ENCODE measurements at places on chromosomes 5 and 9. TPM values are rescaled to one million over a fixed set of nuclear protein-coding genes. Genes with fewer than 3 reads are reported as not detected.

The SPINK4 gene
- not detected for total RNA-seq

The ADGRD2 gene
- total RNA-seq: not detected

The STING1 gene
- 14.2 TPM for total RNA-seq

The OR13C3 gene
- not detected for total RNA-seq

The KCNV2 gene
- total RNA-seq: not detected

The GMCL2 gene
- total RNA-seq: not detected

The HTR4 gene
- total RNA-seq: not detected

The C9orf153 gene
- 1.1 TPM for total RNA-seq

The FRRS1L gene
- total RNA-seq: under 0.01 TPM

The UBE2QL1 gene
- under 0.01 TPM for total RNA-seq

The PCDHGA12 gene
- total RNA-seq: 33.7 TPM

The SLC25A2 gene
- 0.30 TPM for total RNA-seq
